ENCODE measurements at places on chromosomes 5 and 9. TPM values are rescaled to one million over a fixed set of nuclear protein-coding genes. Genes with fewer than 3 reads are reported as not detected.

- DNase-seq, result no peak
- H3K4me3 ChIP-seq, result no peak overlapping the region
- no peaks in the 10 kb centered on the region for H3K4me1 ChIP-seq
These were observed 45.9 kb downstream of the PKD2L2 start for GRCh38 chr5:137935190-137935589.

PRDM9 gene
- total RNA-seq, result not detected

DNA sequence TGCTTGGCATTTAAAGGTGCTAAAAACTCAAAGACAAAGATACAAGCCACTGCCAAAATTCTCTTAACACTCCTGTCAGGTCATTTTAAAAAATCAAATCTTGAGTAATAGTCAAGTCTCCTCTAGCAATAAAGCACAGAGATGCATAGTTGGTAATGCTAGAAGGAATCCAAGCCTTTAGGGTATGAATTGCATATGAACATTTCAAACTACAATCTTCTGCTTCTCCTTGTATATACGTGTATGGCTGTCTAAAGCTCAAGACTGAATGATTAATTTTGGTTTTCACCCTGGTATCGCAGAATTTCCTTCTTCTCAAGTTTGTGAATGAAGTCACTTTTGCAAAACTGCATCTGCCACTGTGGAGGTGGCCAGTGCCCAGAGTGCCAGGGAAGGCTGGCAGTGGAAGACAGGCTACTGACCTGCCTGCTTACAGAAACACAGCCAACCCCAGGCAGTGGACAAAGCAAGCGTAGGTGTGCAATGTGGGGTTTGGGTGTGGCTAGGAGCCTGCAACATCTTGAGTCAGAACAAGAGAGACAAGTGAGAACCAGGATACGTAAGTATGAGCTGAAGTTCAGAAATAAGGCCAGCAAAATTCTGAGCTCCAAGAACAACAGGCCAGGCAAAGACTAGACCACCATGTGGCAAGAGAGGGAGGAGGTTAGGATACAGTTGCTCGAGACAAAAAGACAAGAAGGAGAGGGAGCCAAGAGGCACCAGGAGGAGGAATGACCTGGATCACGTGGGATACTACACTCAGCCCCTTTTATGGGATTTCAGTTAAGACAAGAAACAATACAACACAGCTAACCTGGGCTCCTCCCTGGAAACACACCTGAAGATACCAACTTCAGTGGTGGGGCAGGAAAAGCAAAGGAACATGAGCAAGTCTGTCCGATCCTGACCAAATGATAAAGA is 22.6 kb downstream of the MYO10 start:
- no peaks in the 10 kb centered on the region for H3K27me3 ChIP-seq
- no peak overlapping the region for H3K4me3 ChIP-seq
- H3K4me1 ChIP-seq, result peaks cover 41% of the 10 kb centered on the region
- peaks cover 13% of the 10 kb centered on the region for H3K36me3 ChIP-seq
- DNase-seq, result no peak

GRCh38 chr5:89418407-89419085 is 535.6 kb upstream of the MEF2C start:
- no peak overlapping the region for H3K4me3 ChIP-seq
- peaks cover 6% of the 10 kb centered on the region for H3K4me1 ChIP-seq
- no peaks in the 10 kb centered on the region for H3K27me3 ChIP-seq
- no peak for DNase-seq

GFRA3 gene
- 9.7 TPM for total RNA-seq

All from neural crest cell (in vitro differentiated cells).